ENCODE measurements at places on chromosomes 3 and 15. TPM values are rescaled to one million over a fixed set of nuclear protein-coding genes. Genes with fewer than 3 reads are reported as not detected.

ATP8B4 gene
- total RNA-seq: 14.4 TPM

DNA sequence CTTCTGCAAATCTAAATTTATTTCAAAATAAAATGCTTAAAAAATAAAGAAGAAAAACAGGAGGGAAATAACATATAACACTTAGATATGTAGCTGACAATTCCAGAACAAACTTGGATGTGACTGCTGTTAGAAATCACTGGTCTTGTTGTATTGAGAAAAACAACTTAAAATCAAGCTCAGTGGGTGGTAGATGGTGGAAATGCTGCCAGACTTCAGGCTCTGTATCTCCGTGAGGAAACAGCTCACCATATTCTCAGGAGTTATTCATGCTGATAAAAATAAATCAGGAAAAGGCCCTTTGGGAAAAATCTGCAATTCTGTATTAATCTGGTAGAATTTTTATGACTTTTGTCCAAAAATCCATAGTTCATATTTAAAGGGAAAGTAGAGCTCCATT is 477.6 kb downstream of the RAP2B start:
- no peak for DNase-seq

DNA sequence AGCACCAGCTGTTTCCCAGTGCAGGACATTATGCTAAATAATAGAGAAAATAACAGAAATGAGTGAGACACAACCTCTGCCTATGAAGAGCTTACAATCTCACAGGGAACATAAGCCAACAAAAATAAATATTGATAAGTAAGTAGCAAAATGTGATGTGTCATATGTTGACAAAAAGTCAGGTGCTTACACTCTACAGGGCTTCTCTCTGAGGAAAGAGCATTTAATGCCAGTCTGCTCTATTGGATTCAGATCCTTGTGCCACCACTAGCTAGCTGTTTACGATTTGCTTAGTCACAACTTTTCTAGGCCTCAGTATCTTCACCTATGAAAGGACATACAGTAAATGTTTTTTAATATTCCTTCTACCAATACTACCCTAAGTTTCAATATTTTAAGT is 500.9 kb upstream of the NAALADL2 start:
- no peak for DNase-seq

NDN gene
- not detected for total RNA-seq

DNA sequence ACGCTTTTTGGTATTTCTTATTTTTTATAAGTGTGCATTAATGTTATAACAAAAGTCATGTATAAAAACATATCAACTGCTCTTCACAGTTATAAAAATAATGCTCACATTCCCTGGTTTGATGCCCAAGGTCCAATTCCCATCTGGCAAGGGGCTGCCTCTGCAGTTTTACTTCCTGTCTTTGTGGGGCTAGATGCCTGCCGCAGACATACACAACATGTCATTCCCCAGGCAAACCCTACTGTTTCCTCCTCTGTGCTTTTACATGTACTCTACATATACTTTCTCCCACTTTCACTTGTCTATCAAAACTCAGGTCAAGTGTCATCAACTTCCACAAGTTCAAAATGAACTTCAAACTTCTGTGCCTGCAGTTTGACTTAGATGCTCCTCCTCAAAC is 60.5 kb upstream of the ETV5 start:
- DNase-seq: no peak

DNA sequence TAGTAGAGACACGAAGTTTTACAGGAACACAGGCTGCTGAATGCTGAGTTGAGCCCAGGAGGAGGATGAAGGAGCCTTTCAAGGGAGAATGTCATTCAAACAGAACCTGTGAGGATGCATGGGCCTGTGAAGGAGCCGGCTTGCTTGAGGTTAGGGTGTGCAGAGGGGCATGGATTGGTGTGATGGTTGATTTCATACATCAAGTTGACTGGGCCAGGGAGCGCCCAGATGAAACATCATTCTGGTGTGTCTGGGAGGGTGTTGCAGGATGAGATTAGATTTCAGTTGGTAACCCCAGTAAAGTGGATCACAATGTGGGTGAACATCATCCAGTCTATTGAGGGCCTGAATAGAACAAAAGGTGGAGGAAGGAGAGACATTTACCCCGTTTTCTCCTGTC is 243.6 kb downstream of the EDEM1 start:
- DNase-seq: no peak

GRCh38 chr3:35200056-35200455 is 439.3 kb upstream of the ARPP21 start:
- DNase-seq: peak; percentile 56

DNA sequence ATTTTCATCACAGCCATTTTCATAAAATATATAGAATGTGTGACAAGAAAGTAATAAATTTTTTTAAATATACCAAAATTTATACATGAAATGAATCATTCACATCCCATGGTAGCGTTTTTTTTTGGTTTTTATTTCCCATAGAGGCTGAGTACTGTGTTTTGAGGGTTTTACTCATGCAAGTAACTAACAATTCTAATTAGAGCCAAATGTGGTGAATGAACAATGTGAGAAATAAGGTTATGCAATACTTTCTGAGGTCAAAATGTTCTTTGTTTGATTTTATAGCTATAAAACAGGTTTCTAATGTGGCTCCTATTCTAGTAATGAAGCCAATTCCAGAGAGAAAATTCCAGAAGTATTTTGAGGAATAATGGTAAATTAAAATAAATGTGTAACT is 386.8 kb downstream of the TBC1D5 start:
- DNase-seq: no peak

DNA sequence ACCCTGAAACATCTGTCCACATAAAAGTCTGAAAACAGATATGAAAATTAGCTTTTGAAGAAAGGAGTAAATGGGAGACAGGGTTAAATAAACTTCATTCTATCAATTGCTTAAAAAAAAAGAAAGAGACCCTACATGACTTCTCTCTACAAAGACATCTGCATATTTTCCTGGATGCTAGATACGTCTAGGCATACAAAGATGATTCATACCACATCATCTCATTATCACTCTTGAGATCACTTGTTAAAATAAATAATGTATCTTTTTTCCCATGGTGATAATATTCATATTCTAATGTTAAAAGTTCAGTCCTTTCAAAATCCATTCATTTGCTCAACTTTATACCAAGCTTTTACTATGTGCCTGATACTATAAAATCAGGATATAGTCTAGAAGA is 295.8 kb downstream of the MAGI1 start:
- DNase-seq: no peak

- DNase-seq: peak; percentile 50
Measured at GRCh38 chr3:52428151-52429005, 16.5 kb downstream of the SEMA3G start.

TYRO3 gene
- 23.2 TPM for total RNA-seq

DNA sequence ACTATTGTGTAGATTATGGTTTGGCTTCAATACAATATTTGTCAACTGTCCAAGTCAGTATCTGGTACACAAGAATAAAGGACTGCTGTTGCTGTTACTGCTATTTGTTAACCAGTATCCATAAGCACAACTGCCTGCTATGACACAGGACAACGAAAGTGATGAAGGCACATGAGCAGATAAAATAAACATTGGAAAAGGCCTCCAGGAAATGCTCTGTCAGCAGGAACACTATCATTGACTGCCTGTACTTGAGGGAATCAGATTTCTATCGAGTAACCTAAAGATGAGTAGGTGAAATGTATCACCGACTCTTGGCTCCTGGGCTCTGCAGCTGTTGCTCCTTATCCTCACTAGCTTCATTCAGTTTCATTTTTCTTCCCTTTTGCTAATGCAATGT is 56.5 kb downstream of the FMN1 start:
- DNase-seq: peak; percentile 48

DNA sequence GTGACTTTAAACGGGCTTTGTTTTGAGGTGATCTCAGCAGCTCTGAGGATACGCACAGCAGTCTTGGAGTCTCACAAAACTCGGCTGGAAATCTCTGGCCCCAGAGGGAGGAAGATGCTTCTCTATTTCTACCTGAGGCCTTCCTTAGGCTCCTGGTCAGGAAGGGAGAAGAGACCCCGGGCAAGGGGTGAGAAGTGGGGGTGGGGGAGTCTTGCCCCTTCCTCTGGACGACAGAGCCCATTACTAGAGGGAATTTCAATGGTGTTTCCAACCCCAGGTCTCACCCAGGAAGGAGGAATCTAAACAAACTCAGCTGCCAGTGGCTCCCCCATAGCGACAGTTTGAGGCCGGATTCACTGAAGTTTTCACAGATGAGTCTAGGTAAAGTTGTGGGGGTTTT is 37.4 kb upstream of the PCSK6 start:
- no peak for DNase-seq

DNA sequence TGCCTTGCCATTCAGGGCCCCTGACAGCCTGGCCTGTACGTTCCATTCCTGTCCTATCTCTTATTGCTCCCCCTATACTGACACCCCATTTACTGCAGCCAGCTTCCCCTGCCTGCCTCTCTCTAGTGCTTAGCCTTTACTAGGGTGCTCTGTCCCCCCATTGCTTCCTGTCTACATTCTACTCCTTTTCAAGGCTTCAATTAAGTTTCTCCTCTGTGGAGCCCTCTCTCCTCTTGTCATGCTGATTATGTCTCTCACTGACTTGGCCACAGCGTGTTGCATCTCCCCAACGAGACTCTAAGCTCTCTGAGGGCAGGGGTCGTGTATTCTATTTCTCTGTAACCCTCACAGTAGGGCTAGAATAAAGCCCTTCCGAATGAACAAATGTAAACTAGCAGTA is 185.2 kb downstream of the RPLP1 start:
- DNase-seq: no peak

- peak; percentile 42 for DNase-seq
Measured at GRCh38 chr15:55627730-55628368, 39.7 kb upstream of the PYGO1 start.

- no peak for DNase-seq
Measured at GRCh38 chr15:95405447-95405846, 925.1 kb upstream of the NR2F2 start.

DNA sequence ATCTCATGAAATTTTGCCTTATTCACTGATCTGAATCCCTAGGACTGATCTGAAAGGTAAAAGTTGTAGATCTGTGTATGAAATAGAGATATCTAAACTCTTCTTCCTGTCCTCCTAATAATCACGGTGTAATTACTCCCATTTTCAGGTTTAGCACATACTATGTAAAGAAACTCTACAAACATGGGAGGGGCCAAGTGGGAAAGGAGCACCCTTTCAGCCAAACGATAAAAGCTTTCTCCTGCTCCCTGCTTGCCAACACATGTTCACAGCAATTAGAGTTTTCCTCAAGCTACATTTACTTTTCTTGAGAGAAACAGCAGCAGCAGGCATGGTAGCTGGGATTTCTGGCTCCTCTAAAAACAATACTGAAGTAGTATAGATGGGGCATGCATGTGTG is 71.6 kb downstream of the CHAC1 start:
- no peak for DNase-seq

GRCh38 chr3:37725842-37726241 is 135.8 kb upstream of the CTDSPL start:
- DNase-seq: no peak

ZPLD1 gene
- total RNA-seq: 0.15 TPM

GRCh38 chr3:110311541-110311940 is 760.1 kb upstream of the NECTIN3 start:
- DNase-seq: no peak

TLR9 gene
- not detected for total RNA-seq

MAP1A gene
- 10.1 TPM for total RNA-seq

LZTFL1 gene
- total RNA-seq: 14.1 TPM

DNA sequence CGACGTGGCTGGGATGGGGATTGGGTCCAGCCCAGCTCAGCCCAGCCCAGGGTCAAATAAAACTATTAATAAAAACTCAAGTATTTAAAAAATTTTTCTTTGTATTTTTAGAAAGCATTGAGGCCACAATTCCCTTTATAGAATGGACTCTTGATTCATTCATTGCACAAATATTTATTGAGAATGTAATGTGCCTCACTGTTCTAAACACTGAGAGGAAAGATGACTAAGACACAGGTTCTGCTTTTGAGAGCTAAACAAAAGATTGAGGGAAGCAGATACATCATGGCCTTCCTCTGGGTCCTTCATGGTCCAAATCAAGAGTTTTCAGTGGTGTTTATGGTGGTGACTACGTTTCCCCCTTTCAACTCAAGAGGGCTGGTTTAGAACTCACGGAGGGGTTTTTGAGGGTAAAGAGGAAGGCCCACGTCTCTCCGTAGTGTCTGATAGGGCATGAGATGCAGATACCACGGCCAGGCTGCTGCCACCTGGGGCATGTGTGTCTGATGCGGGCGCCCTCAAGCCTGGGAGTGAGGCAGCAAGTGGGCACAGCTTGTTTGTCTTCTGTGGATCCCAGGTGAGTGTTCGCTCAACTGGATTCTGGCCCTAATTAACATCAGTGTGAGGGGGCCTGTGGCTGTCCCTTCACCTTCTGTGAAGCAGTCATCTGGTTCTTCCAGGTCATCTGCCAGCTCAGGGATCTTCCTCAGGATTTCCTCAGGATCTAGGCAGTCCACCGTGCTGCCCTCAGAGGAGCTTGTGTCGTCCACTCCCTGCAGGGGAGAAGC is 73.5 kb upstream of the SCN5A start:
- DNase-seq: no peak

LXN gene
- total RNA-seq: not detected
